ENCODE measurements at places on chromosomes 7 and 10.

DNA sequence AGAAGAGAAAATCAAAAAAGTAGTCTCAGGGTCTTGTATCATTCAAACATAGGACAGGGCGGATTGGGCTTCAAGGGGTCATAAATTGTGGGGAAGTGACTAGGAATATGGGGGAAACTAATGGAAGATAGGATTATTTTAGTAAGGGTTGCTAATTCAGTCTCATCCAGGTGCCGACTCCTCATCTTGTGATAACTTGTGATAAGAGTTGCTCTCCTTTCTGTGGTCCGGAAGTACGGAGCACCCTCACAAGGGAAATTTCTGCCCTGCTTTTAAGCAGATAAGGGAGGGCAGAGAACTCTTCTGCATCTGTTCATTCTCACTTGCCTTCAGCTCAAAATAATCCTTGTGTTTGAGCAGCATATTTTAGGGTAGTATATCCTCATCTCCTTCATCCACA, 436.4 kb upstream of the LRGUK start:
- no peak for DNase-seq

DNA sequence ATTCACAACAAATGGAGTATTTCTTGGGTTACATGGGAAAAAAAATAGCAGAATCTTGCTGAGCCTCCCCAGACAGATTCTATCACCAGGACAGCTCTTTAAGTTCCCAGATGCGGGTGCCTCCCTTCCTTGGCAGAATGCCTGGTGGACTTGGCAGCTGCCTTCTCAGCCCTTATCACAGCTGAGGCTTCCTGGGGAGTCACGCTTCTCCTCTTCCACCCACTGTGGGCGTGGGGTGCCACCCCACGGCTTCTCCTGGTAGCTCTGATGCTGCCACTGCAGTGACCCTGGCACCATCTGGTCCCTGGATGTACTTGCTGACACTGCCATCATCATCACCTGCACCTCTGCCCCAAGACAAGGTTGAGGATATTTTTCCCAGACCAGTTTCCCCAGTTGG, 16.2 kb upstream of the NME8 start:
- DNase-seq, result peak; percentile 18

DNA sequence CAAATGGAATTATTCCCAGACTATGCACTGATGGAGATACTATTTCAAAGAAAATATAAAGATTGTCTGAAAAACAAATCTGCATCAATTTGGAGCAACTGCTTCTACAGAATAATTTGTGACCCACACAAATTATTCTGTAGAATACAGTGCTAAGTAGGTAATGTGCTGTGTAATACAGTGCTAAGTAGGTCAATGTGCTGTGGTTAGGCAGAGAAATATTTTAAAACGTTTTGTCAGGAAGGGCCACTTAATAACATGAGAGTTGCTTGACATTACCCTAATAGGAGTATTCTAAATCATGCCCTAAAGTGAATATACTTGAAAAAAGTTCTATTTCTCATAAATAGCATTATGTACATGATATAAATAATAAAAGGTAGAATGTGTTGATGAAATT, 116.5 kb upstream of the KCND2 start:
- no peak for DNase-seq

DNA sequence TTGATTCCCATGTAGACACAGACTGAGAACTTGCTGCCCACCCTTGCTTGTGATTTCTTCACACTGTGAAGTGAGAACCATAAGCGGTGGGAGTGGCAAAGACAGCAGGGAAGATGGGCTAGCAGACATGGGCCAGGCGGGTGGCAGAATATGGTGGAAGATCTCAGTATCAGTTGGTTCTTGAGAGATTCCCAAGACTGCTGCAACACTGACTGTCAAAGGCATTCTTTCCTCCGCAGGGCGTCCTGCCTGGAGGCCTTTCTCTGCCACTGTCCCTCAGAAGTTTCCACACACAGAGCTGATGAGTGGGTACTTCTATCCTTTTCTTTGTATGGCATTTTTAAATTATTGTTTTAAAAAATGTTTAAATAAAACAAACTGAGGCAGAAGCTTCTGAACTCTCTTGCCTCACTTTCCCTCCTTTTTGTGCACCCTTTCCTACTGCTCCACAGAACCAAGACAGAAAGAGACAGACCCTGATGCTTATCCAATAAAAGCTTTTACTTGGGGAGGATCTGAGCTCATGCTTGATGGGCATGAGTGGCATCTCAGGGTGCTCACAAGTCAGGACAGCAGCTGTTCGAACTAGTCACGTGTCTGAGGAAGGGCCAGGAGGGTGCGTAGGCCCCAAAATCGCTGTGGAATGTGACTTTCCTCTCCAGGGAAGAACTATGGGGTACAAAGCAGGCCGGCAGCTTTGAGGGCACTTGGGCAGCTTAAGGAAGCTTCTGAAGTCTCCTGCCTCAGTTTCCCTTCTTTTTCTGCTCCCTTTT, 104.7 kb upstream of the PCGF5 start:
- DNase-seq, result no peak

DNA sequence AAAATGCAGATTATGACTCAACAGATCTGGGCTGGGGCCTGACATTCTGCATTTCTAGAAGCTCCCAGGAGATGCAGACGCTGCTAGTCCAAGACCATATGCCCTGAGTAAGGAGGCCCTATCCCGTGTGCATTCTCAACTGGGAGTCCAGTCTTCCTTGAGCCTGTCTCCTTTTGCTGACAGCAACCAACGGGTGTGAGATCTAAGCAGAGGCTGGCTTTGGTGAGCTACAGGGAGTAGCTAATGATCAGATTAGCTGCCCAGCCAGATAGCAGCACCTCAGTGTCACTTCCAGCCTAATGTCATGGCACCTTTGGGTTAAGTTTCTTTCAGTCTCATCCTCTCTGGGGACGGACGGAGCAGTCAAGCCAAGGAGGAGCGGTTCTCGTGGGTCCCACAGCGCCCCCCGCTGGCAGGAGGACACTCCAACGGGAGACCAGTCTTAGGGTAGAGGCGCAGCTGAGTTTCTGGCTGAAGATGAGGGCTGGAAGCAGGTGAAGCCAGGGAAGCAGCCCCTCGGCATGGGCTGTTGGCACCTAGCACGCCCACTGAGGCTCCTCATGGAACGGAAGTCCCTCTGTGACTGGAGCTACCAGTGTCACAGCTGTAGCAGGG, 154.0 kb downstream of the CCDC3 start:
- DNase-seq, result peak; percentile 23

DNA sequence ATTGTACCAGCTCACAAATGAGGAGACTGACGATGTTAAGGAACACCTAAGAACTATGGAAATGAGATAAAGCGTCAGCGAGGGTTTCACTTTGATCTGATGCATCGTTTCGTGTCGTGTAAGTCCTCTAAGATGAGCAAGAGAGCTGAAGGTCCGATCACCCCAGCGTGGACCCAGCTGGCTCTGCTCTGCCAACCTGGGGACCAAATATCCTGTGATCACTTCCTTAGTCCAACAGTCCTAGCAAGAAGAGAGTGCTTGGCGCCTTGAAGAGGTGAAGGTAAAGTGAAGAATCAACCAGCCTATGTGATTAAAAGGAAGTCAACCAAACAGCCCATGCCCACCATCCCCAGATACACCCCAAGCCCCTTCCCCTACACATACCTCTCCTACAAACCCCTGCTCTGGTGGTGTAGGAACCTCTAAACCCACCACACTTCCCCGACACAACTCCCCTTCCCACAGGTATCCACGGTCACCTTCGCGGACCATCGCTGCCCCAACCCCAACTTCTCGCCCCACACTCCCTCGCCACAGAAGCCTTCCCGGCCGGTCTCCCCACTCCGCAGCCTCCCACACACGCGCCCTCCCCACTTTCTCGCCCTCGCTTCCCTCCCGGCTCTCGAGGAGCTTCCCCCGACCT, 722 bp downstream of the UPF2 start:
- peak; percentile 70 for DNase-seq

DNA sequence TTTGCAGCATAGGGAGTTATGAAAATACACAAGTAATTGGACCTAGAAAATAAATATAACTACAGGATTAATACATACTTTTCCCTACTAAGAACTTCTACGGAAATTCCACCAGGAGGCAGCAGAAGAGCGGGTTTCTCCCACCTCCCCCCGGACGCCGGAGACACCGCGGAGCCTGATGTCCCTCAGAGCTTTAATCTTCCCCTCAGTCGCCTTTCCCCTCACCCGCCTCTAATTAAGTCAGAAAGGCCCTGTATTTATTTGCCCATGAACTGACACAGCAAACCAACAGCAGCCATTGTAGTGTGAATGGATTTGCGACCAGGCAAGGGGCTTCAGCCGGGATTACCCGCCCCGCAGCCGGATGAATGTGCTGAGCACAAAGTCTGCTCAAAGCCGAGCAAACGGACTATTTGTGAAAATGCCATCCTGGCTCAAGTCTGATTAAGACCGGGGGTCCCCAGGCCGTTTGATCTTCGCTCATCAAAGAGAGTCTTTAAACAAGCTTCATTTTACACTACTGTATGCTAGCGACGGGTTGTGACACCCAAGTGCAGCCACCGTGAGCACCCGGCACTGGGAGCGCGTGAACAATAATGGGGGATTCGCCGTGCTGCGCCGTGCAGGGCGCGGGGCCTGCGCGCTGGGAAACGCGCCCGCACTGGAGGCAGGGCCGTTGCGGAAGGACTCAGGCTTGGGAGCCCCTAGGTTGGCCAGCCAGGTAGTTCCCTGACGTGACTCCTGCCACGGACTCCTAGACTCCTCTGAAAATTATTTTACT, 5.6 kb upstream of the DKK1 start:
- DNase-seq, result peak; percentile 28

DNA sequence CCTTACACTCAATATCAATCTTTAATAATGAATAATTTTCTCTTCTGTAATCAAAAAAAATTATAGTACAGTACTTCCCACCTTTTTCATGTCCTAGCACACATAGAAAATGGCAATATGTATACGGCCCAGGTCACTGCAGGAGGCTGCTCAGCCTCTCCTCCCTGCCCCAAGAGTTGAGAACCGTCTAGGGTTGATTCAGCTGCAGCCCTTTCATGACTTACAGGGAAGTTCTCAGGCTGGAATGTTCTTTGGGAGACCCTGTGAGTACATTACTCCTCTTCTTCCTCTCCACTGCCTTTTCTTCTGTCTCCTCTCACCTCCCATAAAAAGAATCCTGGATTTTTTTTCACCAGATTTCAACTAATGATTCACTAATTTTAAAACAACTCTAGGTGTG, 180.0 kb downstream of the HDAC9 start:
- DNase-seq, result no peak

GRCh38 chr7:135718794-135719437, 9.1 kb downstream of the SLC13A4 start:
- DNase-seq, result no peak

DNA sequence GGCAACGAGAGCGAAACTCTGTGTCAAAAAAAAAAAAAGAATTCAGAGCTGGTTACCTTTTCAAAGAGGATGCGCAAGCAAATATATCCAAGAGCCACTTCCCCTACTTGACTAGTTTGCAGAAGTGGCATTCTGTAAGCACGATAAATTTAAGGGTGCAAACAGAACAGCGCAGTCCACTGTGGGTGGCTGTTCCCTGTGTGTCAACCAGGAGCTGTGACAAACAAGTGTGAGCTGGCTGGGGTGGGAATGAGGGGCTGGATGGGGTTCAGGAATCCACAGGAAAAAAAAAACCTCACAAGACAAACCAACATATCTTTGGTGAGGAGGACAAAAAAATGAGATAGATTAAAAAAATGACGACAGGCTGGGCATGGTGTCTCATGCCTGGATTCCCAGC, 15.9 kb downstream of the GUSB start:
- no peak for DNase-seq

GRCh38 chr10:127014671-127015070, 109.4 kb downstream of the DOCK1 start:
- DNase-seq, result no peak

- DNase-seq, result no peak
Measured at GRCh38 chr7:17618652-17618974, 320.2 kb downstream of the AHR start.

DNA sequence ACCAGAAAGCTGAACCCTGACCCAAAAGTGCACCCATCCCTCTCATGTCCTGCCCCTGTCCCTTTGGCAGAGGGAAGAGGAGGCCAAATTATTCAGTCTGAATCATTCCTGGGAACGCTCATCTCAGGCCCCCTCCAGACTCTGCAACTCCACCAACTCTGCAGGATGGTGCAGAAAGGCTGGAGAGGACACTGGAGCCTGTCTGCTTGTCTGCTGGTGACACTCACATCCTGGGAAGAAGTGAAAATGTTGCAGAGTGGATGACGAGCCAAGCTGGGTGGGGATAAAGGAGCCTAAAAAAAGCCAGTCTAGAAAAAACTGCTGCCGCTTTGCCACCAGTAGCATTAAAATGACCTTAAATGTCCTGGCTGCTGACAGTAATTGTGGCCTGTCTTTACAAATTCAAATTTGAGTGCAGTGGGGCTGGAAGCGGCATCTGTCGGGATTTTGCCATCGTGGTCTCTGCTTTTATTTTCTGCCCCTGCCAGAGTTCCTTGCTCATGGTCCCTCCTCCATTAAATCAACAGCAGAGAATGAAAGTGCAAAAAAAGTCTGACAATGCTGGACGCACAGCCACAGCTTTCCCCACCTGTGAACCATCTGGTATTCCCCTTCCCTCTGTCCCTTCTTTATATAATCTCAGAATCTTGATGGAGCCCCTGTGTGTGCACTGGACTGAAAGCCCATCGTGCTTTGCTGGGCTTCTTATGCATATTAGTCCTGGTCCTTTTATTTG, 63.9 kb downstream of the STK17A start:
- DNase-seq, result no peak

- no peak for DNase-seq
Measured at GRCh38 chr7:74289659-74290552, 699 bp downstream of the CLIP2 start.

- peak; percentile 63 for DNase-seq
Measured at GRCh38 chr7:11120675-11121220, 147.1 kb downstream of the PHF14 start.

DNA sequence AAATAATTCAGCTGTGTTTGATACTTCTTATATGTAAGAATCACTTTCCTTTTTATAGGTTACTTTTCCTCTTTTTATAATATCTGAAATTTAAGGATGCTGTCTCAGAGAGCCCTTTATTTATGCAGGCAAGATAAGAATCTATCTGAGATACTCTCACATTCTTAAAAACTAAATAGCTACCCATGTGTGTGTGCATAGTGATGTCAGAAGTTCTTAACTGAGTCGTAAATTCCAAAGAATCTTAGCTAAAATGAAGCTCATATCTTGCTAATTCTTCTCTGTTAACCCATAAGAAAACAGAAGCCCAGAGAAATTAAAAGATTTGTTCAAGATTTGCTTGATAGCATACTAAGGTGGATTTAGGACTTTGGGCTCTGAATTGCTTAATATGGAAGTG, 118.5 kb downstream of the PCDH15 start:
- DNase-seq, result no peak

DNA sequence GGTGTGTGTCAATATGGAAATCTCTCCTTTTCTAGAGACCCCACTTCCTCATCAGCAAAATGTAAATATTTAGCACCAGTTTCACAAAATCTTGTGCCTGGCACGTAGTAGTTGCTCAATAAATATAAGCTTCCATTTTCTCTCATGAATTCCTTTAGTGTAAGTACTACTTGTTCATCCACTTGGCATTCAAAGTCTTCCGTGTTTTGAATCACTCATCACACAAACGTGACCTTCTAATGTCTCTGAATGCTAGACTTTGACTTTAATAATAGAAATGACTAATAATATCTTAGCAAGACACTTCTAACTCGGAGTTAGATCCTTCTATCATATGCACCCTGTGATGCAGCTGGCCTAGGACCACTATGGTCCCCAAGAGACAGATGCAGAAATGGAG, 168.7 kb upstream of the ZNF32 start:
- no peak for DNase-seq

Measured in activated CD4-positive, alpha-beta T cell treated with anti-CD3 and anti-CD28 coated beads, Interleukin-10, Interleukin-2, amounts not matched to agents 100 ng/mL and 50 ng/mL, durations not matched to agents 16 hours and 8 hours (primary cell).